ENCODE measurements at places on chromosomes 4 and X.

DNA sequence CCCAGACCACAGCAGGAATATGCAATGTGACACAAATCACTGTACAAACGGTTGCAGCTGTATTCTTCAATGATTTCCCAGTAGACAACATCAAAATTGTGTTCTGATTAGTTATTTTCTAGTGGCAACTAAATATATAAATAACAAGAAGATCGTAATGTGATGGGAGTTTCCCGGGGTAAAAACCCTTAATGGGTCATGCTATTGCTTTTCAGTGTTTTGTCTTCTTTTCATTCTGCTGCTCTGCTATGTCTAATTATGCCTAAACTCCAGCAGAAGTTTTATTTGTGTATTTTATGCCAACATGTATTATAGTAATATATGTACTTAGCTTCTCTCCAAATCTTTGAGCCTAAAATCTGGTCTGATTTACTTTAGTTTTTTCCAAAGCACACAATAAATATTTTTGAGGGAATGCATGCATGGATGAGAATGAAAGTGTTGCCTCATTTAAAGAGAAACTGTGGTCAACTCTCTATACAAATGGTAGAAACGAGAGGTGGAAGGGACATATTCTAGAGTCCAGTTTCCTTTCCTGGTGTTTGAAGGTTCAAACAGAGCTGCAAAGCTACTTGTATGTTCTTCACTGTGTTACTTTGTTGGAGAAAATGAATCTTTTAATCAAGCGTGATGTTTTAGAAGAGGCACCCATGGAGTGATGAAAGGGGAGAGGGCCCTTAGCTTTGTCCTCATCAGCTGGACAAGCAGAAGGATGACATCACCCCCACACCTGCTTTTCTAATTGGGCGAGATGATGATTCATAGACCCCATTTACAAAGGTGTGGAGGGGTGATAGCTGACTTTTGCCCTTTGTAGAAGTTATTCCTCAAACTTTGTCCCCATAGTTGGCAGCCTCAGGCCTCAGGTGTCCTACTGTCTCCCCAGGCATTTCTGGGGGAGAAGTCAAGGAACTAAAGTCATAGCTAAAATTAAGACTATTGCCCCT is 129.7 kb downstream of the FRAS1 start:
- DNase-seq: no peak
- no peaks in the 10 kb centered on the region for H3K4me1 ChIP-seq
- no peaks in the 10 kb centered on the region for H3K36me3 ChIP-seq

- H3K36me3 ChIP-seq: no peaks in the 10 kb centered on the region
- no peak overlapping the region for H3K27ac ChIP-seq
- H3K4me1 ChIP-seq: no peaks in the 10 kb centered on the region
- H3K4me3 ChIP-seq: no peak overlapping the region
- peak; percentile 91 for DNase-seq
Measured at GRCh38 chrX:49071877-49072711, 1.7 kb downstream of the PRAF2 start.

- no peaks in the 10 kb centered on the region for H3K27me3 ChIP-seq
- no peak overlapping the region for H3K27ac ChIP-seq
- H3K4me3 ChIP-seq: no peak overlapping the region
- H3K36me3 ChIP-seq: no peaks in the 10 kb centered on the region
- peaks cover 10% of the 10 kb centered on the region for H3K4me1 ChIP-seq
- DNase-seq: no peak
Measured at GRCh38 chr4:70713453-70714078, 8.2 kb upstream of the RUFY3 start.

- no peak overlapping the region for H3K4me3 ChIP-seq
- H3K36me3 ChIP-seq: no peaks in the 10 kb centered on the region
- DNase-seq: no peak
- H3K4me1 ChIP-seq: no peaks in the 10 kb centered on the region
- H3K27me3 ChIP-seq: no peaks in the 10 kb centered on the region
Measured at GRCh38 chrX:12583543-12583942, 207.7 kb upstream of the PRPS2 start.

- no peaks in the 10 kb centered on the region for H3K27me3 ChIP-seq
- H3K27ac ChIP-seq: no peak overlapping the region
- no peaks in the 10 kb centered on the region for H3K4me1 ChIP-seq
- no peaks in the 10 kb centered on the region for H3K36me3 ChIP-seq
- no peak overlapping the region for H3K4me3 ChIP-seq
Measured at GRCh38 chr4:138612428-138612827, 370.3 kb upstream of the SLC7A11 start.

GRCh38 chr4:118254368-118254767 is 98.4 kb downstream of the PRSS12 start:
- DNase-seq: no peak
- H3K4me3 ChIP-seq: no peak overlapping the region
- no peaks in the 10 kb centered on the region for H3K36me3 ChIP-seq

DNA sequence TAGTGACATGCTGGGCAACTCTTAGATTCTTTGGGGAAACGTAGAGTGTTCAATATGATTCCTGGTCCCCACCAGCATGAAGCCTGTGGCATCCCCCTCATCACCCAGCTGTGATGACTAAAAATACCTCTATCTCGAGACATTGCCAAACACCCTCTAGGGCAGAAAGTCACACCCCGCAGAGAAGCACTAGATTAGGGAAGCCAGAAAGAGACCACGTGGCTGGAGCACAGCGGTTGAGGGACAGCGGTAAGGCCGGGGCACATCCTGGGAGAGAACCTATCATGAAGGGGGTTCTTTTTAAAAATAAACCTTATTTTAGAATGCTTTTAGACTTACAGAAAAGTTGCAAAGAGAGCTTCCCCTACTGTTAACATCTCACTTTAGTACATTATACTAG is 11.0 kb downstream of the FAT1 start:
- no peaks in the 10 kb centered on the region for H3K27me3 ChIP-seq
- H3K27ac ChIP-seq: no peak overlapping the region

- H3K27me3 ChIP-seq: no peaks in the 10 kb centered on the region
- H3K4me3 ChIP-seq: no peak overlapping the region
- H3K36me3 ChIP-seq: no peaks in the 10 kb centered on the region
- H3K4me1 ChIP-seq: no peaks in the 10 kb centered on the region
- H3K27ac ChIP-seq: no peak overlapping the region
- DNase-seq: no peak
Measured at GRCh38 chrX:106036716-106037115, 1.8 kb downstream of the SERPINA7 start.

DNA sequence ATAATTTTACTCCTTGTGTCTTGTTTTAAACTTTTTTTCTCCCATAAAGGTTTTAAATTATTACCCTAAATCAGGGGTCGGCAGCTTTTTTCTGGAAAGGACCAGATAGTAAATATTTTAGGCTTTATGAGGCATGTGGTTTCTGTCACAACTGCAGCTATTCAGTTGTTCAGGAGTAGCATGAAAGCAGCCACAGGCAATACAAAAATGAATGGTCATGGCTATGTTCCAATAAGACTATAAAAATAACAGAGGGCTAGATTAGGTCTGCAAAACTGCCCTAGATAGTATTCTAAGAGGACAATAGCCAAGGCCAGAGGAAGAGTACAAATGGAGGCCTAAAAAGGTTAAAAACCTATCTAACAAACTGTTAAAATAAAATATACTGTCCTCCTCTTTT is 24.6 kb downstream of the HERC5 start:
- no peak overlapping the region for H3K4me3 ChIP-seq
- no peaks in the 10 kb centered on the region for H3K4me1 ChIP-seq
- no peaks in the 10 kb centered on the region for H3K27me3 ChIP-seq
- H3K27ac ChIP-seq: no peak overlapping the region
- H3K36me3 ChIP-seq: no peaks in the 10 kb centered on the region
- DNase-seq: peak; percentile 20

DNA sequence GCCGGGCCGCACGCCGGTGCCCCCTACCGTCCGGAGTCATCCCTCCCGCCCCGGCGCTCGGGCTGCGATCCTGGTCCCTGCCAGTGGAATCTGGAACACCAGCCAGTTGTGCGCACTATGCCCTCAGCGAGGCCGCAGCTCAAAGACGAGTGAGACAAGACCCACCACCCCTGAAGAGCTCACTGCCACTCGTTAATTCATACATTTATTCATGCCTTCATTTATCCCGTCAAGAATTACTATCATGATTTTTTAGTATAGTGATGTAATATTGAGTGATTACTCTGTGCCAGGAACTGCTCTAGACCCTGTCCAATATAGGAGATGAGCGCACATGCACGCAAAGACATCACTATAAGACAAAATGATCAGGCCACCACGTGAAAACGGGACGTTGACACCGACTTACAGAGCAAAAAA is 247 bp upstream of the PPA2 start:
- no peaks in the 10 kb centered on the region for H3K36me3 ChIP-seq
- peaks cover 13% of the 10 kb centered on the region for H3K4me1 ChIP-seq
- peaks cover 22% of the 10 kb centered on the region for H3K27me3 ChIP-seq
- no peak overlapping the region for H3K27ac ChIP-seq
- peak overlapping the region; percentile 66 for H3K4me3 ChIP-seq

- H3K36me3 ChIP-seq: no peaks in the 10 kb centered on the region
- no peak for DNase-seq
- H3K27ac ChIP-seq: no peak overlapping the region
- peaks cover 21% of the 10 kb centered on the region for H3K4me1 ChIP-seq
Measured at GRCh38 chr4:16862697-16863096, 35.7 kb downstream of the LDB2 start.

GRCh38 chrX:119887721-119888425 is 7.8 kb upstream of the AKAP14 start:
- no peaks in the 10 kb centered on the region for H3K36me3 ChIP-seq
- peak; percentile 64 for DNase-seq

DNA sequence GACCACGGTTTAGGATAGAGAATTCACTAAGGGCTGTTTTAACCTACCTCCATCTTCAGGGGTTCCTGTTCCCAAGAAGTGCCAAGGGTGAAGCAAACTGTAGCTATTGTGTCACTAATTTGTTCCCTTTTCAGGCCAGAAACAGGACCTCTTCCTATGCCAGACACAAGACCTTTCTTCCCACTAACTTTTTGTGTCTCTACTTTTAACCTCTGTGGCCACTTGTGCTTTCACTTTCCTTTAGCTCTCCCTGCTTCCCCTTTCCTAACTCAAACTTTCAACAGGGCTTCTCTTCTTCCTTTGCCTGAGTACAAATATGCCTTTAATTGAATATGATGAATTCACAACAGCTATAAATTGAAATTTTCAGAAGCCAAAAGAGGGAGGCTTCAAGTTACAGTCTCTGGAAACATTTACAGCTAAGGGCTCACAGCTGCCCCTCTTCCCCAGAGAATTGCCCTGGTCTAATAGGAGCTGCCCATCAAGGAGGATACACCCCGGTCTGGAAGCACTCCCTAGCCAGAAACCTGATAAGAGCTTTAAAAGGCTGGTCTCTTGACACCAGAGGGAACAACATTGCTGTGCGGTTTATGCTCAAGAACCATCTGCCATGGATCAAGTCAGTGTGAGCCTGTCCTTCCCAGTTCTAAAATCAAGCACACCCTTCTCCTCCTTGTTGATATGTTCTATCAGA is 61.7 kb upstream of the PLS3 start:
- H3K27ac ChIP-seq: no peak overlapping the region
- no peak overlapping the region for H3K4me3 ChIP-seq
- no peaks in the 10 kb centered on the region for H3K36me3 ChIP-seq
- H3K4me1 ChIP-seq: peaks cover 5% of the 10 kb centered on the region
- DNase-seq: no peak

- no peaks in the 10 kb centered on the region for H3K36me3 ChIP-seq
- no peaks in the 10 kb centered on the region for H3K27me3 ChIP-seq
- no peak overlapping the region for H3K4me3 ChIP-seq
- DNase-seq: no peak
- H3K27ac ChIP-seq: peak overlapping the region; percentile 48
Measured at GRCh38 chr4:102705391-102705935, 55.3 kb downstream of the MANBA start.

- no peaks in the 10 kb centered on the region for H3K4me1 ChIP-seq
- DNase-seq: no peak
- H3K27me3 ChIP-seq: no peaks in the 10 kb centered on the region
Measured at GRCh38 chr4:173248690-173249089, 80.1 kb downstream of the GALNT7 start.

DNA sequence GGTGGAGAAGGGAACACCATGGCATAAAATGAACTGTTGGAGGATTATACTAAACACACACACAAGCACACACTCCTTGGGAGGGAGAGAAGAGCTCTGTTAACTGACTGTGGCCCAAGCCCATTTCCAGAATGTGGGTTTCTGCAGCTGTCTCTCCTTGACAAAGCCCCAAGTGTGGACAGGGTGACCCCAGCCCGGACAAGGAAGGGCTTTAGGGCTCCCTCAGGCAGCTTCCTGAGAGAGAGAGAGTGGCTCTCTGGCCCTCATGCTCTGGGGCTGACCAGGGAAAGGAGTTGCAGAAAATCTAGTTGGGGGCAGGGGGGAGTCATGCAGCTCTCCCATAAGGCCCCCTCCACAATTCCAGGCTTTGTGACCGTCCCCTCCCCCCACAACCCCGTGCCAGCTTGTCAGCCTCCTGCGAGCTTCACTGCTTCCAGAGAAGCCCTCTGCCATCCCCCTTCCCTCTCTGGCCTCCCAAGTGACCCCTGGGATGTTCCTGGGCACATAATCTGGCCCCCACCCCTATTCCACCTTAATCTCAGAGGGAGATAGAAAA is 590 bp downstream of the ARHGEF9 start:
- H3K27me3 ChIP-seq: no peaks in the 10 kb centered on the region
- no peaks in the 10 kb centered on the region for H3K36me3 ChIP-seq
- H3K4me1 ChIP-seq: no peaks in the 10 kb centered on the region
- no peak for DNase-seq
- H3K27ac ChIP-seq: peak overlapping the region; percentile 84

DNA sequence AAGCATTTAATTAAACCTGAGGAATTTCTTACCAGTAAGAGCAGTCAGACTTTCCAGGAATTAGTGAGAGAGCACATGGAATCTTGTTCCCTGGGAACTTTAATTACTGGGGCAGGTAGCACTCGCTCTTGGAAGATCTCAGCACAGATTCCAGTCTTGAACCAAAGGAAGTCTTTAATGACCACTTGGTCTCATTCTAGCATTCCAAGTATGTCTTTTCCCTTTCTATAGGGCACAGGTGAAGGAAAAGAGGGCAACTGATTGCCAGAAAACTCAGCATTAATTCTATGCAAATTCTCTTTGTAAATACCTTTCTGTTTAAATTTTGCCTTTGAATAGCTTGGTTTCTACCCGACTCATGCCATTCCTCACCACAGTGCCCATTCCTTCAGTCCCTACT is 236.6 kb downstream of the LDB2 start:
- no peak for DNase-seq
- no peak overlapping the region for H3K27ac ChIP-seq
- H3K36me3 ChIP-seq: no peaks in the 10 kb centered on the region
- H3K4me3 ChIP-seq: no peak overlapping the region
- no peaks in the 10 kb centered on the region for H3K27me3 ChIP-seq
- no peaks in the 10 kb centered on the region for H3K4me1 ChIP-seq

GRCh38 chr4:190121759-190122158 is 51.8 kb upstream of the DUX4 start:
- DNase-seq: no peak
- H3K27me3 ChIP-seq: no peaks in the 10 kb centered on the region
- H3K36me3 ChIP-seq: no peaks in the 10 kb centered on the region

GRCh38 chr4:42142591-42142990 is 9.9 kb downstream of the BEND4 start:
- H3K4me3 ChIP-seq: no peak overlapping the region
- no peaks in the 10 kb centered on the region for H3K36me3 ChIP-seq
- no peaks in the 10 kb centered on the region for H3K27me3 ChIP-seq
- H3K4me1 ChIP-seq: no peaks in the 10 kb centered on the region
- no peak overlapping the region for H3K27ac ChIP-seq
